ENCODE measurements at places on chromosomes 12 and 14.

DNA sequence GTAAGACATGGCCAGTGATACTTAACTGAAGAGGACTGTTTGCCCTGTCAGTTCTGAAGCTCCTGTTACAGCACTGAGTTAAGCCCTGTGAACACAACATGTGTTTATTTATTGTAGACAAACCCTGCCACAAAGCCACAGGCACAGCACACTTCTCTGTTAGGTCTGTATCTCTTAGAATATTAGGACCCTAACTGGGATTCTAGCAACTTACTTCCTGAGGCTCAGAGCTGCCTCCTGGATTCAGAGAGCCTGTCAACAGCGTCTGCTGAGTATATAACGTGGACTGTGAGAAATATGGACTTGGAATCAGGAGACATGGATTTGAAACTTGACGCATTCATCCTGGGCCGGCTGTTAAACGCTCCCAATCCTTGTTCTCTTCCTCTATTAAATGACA, 135.0 kb upstream of the HIF1A start:
- no peak for DNase-seq

- peak; percentile 86 for DNase-seq
These were observed 20.1 kb downstream of the TPCN1 start for GRCh38 chr12:113241191-113242025.

GRCh38 chr14:74786796-74787315, 23.7 kb downstream of the YLPM1 start:
- DNase-seq = no peak

DNA sequence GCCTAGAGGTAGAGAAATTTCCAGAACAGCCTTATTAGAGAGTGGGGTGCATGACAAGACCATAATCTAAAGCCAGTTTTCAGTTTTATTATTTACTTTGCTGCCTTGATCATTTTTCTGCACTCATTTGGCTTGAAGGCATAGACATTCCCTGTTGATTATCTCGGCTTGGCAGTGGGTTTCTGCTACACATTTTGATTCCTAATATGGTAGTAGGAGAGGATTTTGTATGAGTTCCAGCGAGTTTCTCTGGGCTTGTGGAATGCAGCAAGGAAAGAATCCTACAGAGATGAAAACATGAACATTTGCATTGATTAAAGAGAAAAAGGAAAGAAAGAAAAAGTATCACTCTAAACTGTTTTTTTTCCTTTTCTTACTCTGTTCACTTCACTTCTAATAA, 281.2 kb downstream of the PAWR start:
- peak; percentile 13 for DNase-seq

GRCh38 chr12:44827832-44828438, 48.2 kb downstream of the NELL2 start:
- no peak for DNase-seq

DNA sequence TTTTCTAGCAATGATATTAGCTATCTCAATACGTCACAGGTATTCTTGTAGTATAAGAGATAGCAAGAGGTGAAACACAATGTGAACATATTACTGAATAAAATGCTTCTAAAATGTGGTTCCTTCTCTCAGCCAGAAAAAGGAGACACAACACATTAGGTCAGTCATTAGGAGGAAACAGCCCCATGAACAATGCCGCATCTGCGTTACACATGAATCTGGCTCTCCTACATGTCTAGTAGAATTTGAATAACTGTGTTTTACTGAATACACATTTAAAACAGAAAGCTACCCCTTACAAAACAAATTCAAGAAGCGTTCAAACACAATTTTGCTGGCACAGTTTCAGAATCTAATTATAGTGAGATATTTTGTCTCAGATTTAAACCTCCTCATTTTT, 51.6 kb downstream of the EFCAB11 start:
- no peak for DNase-seq

GRCh38 chr14:103707329-103708263, 7.7 kb downstream of the XRCC3 start:
- DNase-seq = no peak

GRCh38 chr12:87960566-87960965, 68.6 kb downstream of the C12orf50 start:
- no peak for DNase-seq

DNA sequence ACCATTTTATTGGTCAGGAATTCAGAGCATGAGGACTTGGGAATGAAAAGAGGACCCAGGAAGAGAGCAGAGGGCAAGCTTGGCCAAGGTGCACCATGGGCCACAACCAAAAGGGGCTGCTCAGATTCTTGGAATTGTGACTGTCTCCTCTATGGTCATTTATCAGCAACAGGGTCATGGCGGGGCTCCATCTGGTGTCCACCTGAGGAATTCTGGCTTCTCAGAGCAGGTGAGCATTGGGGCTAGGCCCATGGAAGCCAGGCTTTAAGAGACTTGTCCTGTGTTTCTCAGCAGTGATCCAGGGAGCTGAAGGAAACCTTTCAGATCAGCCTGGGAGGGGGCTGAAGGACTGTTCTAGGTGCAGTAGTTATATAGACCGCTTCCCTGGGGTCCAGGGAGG, 2.6 kb upstream of the RIN3 start:
- DNase-seq = no peak

GRCh38 chr12:115468087-115468510, 784.1 kb upstream of the TBX3 start:
- no peak for DNase-seq

- DNase-seq = no peak
These were observed 241.5 kb downstream of the SNAPC1 start for GRCh38 chr14:62003701-62004100.

DNA sequence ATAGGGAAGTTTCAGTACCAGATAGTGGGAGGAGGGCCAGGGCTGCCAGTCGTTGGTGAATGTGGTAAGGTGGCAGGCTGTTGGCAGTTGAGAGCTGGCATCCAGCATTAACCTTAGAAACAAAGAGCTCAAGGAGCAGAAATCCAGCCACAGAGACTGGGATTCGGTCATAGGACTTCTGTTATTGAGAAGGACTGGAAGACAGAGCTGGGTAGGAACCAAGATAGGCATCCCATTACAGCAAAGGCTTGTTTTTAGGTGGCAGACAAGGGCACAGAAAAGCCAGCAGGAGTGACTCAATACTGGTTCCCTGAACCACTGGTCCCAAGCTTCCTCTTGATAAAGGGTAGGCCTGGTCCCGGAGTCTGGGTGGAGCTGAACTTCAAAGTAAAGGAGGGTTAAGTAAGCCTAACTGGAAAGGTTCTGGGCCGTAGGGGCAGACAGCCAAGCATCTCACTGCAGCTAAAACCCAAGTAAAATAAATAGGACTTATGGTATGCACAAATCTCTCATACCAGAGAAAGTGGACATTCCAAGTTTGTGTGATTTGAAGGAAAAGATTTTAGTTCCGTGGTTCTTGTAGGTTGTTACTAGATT, 147.9 kb downstream of the ETV6 start:
- DNase-seq = no peak

GRCh38 chr12:97760601-97761000, 298.0 kb downstream of the RMST start:
- DNase-seq = no peak

DNA sequence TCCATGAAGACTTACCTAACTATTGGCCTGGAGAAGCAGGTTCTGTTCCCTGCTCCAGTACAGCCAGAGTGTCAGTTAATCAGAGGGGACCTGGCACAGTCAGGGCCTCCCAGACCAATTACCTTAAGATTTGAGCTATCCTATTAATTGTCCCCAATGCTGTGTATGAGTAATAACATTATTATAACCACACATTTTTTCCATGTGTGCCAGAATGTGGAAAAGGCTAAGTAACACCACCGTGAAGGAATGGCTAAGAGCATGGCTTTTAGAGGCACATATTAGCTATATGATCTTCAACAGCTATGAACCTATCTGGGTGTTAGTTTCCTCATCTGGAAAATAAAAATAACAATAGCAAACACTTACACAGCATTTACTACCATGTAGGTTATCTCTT, 111.1 kb upstream of the RAP1B start:
- DNase-seq = no peak

DNA sequence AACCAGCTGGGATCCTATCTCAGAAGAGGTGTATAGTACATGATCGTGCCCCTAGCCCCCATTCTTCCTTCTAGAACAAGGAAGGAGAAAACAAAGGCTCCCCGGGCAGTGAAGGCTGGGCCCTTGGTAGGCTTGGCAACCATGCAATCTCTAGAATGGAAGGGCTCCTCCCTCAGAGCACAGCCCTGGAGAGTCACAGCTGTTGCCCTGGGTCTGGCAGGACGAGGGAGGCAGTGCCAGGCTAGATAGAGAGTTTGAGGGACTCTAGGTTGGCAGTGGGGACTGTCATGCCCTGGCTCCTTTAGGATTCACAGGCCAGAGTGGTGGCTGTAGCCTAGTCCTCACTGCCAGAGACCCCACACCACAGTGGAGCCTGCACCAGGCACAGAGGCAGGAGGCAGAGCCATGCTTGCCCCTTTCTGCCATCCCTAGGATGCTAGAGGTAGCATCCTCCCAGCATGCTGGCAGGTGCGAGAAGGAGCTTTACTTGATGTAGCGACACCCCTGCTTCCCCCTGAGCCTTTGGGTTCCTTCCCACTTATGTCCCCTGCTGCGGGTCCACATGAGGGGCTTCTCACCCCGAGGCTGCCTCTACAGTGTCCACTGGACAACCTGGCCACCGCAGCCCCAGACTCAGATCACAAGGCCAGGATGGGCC, 33.4 kb upstream of the CIPC start:
- DNase-seq = no peak

DNA sequence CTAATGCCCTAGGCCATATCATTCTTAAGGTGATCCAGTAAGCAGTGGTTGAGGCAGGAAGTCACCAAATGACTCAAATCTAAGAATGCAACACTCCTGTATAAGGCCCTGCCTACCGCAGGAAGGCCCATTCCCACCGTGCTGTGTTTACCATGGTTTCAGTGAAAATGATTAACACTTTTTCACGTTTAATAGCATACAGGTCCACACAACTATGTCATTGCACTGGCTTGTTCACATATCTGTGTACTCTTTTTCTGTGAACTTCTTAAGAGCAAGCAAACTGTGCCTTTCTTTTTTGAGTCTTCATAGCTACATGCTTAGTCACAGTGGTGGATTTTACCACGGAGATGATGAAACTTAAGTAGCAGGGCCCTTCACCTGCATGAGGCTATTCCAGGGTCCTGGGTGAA, 214.9 kb downstream of the CNTN1 start:
- no peak for DNase-seq

DNA sequence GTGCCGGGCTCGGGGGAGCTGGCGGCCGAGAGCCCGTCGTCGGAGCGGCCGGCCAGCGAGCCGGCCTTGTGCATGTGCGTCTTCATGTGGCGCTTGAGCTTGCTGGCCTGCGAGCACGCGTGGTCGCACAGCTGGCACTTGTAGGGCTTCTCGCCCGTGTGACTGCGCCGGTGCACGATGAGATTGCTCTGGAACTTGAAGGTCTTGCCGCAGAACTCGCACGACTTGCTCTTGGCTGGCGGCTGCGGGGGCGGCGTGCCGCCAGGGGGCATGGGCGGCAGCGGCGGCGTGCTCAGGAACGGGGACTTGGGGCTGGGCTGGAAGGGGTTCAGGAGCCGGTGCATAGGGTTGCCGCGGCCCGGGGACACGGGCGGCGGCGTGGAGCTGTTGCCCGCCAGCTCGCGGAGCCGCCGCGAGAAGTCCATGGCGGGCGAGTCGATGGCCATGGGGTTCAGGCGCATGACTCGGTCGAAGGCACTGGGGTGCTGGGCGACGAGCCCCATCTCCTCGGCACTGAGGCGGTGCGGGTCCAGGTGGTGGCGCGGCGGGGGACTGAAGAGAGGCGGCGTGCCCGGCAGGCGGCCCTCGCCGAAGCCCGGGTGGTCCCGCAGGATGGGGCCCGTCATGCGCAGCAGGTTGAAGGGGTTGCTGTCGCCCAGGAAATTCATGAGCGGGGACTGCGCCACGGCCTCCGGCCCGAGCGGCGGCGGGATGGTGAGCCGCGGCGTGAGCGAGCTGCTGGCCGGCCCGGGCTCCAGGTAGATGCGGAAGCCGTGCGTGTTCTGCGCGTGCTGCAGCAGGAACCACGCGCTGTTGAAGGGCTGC, 96.5 kb downstream of the BCL11B start:
- DNase-seq = no peak

DNA sequence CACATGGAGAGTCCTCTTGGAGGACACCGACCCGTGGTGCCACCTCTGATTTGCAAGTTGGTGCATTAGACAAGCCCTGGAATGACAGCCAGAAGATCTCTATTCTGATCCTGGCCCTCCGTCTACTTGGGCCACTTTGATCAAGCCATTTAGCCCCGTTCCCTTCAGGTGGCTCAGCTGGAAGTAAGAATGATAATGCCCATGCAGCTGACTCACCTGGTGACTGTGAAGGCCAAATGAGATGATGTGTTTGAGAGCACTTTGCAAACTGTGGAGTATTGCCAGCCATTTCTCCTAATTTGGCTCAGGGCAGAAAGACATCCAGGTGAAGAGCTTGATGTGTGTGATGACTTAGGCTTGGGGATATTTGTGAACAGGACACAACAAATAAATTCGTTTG, 165.9 kb downstream of the ETV6 start:
- no peak for DNase-seq
